NCI-H1105 (cell line): ENCODE measurements at places on chromosomes 1 and 21.
A peak's percentile ranks its signal among the peaks of the same experiment; 100 is the strongest.

DNA sequence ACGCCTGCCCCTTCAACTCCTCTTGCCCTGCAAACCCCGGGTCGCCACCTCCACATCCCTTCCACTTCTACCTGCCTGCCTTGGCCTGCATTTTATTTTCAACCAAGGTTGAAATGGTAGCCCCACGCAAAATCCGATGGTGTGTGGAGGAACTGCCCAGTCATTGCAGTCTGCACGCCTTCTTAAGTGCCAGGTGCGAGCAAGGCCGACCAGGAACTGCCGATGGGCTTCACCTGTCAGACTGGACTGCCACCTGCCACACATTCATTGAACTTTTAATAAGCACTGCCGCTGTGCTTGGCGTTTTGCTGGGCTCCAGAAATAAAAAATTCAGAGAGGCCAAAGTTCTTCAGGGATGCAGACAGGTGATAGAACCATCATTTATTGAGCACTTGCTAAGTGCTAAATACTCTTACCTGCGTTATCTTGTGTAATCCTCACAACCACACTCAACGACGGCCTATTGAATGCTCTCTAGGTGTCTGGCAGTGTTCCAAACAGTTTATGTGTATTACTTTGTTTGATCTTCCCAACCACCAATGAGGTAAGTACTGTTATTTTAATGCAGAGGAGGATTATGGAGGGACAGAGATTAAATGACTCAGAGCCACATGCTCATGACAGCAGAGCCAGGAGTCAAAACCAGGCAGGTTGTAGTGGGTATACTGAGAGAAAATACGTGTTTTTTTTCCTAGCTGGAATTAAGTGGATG, 36.2 kb downstream of the CACHD1 start:
- peak; percentile 83 for DNase-seq

DNA sequence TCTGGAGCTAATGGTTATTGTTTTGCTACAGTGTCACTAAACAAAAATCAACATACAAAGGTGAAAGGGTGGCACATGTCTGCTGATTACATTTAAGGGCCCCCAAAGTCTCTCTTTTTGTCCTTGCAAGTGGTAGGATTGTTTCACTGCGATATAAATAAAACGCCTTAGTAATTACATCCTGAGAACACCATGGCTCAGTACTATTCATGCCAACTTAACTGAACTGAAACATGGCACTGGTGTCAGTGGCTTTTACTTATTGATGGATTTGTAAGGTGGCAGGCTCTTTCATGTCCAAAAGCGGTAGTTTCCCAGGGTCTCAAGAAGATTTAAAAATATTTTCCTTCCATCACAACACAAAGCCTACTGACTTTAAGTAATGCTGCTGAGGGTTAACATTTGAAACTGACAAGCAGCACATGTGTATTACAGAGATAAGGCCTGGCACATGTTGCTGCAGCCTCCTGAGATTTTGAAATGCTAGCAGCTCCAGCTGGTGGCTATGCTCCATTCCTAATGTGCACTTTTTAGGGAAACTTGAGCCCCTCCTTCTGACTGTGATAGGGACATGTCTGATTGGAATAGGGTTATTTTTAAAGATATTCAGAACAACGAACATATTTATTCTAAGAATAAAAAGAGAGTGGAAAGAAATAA, 86.8 kb downstream of the ATP1B1 start:
- DNase-seq = no peak

GRCh38 chr1:181778640-181779260, 282.8 kb downstream of the ZNF648 start:
- no peak for DNase-seq

DNA sequence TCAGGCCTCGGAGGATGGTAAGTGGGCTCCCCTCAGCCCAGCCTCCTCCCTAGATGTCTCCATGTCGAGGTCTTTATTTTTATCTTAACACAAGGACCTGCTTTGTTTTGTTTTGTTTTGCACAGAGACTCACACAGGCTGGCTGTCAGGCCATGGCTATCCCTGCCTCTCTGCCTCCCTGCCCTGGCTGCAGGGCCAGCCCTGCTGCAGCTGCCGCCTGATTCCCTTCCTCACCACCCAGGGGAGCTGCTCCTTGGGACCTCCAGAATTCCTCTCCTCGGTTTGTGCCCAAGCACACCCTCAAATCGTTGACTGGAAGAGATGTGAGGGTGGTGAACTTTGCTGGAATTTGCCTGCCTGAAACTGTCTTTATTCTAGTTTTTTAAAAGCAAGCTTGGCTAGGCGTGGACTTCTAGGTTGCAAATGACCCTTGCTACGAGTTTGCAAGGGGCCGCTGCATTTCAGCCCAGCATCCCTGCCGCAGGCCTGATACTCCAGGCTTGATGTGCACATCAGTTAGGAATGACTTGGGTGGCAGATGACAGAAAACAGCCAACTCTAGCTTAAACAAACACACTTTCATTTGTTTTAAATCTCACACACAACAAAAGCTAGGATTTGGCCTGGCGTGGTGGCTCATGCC, 37.1 kb downstream of the WNT9A start:
- no peak for DNase-seq

DNA sequence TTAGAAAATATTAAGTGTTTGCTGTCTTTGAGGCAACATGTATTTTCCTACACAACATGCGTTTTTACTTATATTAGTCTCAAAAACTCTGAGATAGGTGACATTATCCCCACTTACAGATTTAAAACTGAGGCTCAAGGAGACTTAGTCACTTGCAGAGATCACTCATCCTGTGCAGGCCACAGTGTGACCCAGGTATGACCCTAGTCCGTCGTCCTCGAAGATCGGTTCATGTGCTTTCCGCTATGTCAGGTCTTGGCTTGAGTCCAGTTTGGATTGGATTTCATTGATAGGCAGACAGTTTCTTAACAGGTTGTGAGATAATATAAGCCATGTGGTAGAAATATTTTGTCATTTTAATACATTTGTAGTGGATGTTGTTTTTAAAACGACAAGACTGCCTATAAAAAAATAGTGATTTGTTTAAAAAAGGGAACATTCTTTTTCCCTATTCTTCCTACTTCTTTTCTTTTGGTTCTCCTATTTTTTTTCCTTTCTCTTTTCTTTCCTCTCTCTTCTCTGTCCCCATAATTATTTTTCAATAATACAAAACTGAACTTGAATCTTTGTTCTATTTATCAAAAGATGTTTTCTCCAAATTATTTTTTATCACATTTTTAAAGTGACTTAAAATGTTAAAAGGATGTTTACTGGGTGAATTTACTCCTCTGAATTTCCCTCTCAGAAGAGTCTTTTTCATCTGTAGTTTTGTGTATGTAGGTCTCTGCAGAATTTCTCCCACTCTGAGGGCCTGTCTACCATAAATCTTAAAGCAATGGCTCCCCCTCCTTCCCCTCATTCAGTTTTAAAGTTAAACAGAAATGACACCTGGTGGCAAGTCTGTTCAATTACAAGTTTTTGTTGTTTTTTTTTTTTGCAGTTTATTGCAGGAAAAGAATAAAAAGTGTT, 81.8 kb downstream of the PHTF1 start:
- peak; percentile 50 for DNase-seq

- DNase-seq = no peak
Observed at GRCh38 chr1:63877816-63878215, 104.0 kb downstream of the ROR1 start.

GRCh38 chr1:150178548-150178947, 28.8 kb downstream of the PLEKHO1 start:
- no peak for DNase-seq

DNA sequence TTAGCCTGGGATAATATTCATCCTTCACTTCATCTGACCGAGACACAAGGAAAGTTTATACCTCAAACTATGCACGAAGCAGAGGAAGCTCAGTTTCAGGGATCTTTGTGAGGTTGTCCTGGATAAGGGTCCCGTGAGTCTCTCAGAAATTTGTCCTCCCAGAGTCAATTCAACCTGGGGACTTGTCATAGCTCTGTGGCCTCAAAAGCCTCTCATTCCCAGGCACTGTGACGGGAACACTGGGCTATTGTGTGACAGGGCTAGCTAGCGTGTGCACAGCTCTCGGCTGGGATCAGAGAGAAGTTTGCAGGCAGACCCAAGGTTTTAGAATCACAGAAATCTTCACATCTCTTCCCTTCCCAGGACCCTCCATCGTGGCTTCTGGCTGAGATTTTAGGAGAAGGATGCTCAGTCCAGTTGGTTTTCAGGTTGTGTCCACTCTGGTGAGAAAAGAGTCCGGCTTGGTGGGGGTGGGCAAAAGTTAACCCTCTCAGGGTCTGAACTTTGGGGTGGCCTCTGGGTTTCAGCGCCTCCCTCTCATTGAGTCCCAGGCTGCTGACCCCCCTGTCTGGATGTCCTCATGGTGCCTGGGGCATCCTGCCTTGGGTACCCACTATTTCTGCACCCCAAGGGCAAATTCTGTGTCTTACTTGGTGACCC, 20.4 kb upstream of the LBR start:
- DNase-seq = no peak

- DNase-seq = no peak
Observed at GRCh38 chr21:43782431-43783097, 6.5 kb upstream of the CSTB start.

- DNase-seq = no peak
Observed at GRCh38 chr1:226908419-226908818, 31.7 kb upstream of the COQ8A start.

DNA sequence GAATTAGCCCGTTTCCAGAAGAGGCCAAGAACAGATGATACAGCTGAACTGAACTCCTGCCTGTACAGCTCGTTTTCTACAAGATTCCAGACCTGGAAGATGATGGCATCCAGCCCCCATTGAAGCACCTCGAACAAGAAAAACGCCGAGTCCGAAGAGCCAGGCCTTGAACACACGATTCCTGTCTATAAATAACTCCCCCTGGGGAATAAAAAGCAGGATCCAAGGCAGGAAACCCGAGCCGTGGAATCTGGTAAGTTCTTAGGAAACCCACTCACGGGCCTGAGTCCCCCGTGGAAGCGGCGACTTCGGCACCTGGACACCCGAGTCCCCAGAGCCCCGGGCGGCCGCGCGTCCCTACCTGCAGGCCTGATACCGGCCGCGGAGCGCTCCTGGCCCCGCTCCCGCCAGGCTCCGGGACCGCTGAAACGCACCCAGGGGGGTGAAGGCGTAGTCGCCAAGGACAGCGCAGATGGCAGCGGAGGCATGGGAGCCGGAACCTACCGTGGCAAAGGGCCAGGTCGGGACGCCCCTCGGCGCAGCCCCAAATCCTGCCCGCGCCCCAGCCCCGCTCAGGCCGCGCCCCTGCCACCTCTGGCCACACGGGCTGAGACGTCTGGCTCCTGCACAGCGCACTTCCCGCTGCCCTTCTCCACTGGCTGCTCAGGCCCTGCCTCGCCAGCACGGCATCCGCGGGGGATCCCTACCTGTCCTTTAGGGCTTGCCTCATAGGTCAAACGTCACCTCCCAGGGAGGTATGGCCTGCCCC, 14.0 kb upstream of the HLCS start:
- peak; percentile 55 for DNase-seq

DNA sequence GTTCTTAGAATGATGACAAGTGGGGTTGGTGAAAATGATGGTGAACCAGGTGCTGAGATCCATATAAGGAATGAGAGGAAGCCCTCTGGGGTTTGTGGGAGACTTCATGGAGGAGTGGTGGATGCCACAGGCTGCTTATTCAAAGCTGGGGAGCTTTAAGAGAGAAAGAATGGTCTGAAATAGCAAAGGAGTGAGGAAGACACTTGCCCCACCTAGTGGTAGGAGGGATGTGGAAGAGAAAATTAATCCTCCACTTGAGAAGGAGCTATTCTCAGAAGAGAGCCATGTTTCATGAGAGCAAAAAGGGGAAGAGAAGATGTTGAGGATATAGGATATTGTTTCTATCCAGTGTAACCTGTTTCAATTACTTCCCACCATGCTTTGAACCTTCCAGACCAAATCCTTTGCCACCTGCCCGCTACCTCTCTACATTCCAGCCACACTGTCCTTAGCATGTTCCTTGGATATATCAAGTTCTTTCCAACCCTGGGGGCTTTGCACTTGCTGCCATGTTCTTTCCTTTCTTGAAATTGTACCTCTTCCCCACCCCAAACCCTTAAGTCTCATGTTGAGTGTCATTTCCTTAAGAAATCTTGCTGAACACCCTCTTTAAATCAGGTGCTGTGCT, 19.6 kb upstream of the ZNF648 start:
- DNase-seq = peak; percentile 29

DNA sequence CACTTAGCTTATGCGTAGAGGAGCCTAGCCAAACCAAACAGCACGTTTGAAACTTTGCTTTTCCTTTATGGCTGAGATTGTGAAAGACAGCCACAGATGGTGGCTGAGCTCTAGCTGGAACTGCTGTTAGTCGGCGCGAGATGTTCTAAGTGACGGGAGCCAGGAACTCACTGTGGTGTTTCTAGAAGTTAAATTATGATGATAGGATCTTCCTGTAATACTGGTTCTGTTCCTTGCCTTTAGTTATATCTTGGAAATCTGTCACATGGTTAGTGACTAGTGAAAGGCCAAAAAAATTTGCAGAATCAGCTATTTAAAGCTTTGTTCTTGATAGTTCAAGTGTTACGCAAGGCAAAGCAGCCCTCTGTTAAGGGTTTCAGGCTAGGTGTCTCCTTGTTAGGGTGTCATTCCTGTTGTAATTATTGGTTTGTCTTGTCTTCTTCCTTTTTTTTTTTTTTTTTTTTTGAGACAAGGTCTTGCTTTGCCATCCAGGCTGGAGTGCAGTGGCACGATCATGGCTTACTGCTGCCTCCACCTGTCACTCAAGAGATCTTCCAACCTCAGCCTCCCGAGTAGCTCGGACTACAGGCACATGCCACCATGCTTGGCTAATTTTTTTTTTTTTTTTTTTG, 22.6 kb downstream of the AK4 start:
- DNase-seq = no peak
